NCI-H460 (cell line): ENCODE measurements at places on chromosomes 2 and 18. TPM values are rescaled to one million over a fixed set of nuclear protein-coding genes. Genes with fewer than 3 reads are reported as not detected.

DNA sequence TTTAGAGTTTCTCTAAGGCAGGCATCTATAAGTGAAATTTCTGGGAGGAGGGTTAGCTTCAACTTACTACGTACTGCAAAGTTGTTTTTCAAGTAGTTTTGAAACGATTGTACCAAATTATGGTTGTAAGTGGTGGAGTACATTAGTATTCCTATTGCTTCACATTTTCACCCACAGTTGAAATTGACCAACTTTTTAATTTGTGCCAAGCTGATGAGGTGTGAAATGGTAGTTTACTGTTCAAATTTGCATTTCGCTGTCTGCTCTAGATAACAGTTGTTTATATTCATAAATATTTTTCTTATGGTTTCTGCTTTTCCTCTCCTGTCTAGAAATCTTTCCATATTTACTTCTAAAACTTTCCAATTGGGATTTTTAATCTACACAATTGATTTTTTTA is 18.6 kb downstream of the NPC1 start:
- no peak for DNase-seq

DNA sequence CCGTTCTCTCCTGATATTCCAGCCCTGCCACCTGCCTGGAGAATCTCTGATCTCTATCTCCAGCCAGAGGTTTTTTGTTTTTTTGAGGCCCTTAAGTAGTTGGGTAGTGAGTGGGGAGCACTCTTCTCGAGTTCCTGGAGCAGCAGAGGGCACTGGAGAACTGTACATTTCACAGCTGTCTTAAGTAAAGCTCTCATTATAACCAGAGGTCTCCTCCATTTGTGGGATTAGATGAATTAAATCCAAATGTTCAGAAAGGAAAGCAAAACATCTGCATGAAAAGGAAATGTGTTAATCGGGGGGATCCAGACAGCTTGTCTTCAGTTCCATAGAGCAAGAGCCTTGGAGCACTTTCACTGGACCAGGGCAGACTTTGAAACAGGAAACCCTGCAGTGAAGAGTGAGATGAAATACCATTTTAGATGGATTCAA is 32.8 kb downstream of the AOX1 start:
- no peak for DNase-seq

- DNase-seq, result no peak
These were observed 26.9 kb downstream of the DIPK1C start for GRCh38 chr18:74430231-74430630.

GRCh38 chr18:78239090-78239457 is 740.5 kb upstream of the SALL3 start:
- no peak for DNase-seq

DNA sequence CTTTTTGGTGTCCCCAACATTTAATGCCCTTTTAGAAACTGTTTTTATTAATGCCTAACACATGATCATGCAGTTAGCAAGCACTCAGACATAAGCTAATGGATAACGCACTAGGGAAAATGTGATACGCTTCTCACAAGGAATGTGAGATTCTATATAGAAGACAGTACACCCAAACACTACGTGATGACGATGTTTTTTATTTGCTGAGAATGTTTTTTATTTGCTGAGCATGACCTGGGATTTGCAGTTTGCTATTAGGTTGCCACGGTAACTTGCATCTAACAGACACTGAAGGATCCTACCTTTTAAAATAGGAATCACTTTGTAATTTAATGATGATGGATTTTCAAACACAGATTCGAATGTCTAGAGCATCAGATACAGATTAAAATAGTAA is 4.9 kb downstream of the SMC6 start:
- no peak for DNase-seq

The PARD3B gene
- 5.8 and 13.8 TPM in 2 replicates for total RNA-seq

The FTCDNL1 gene
- 1.5 and 2.1 TPM in 2 replicates for total RNA-seq

The ATAD2B gene
- total RNA-seq, result 15.0 and 16.7 TPM in 2 replicates

The OTOF gene
- total RNA-seq, result not detected in 2 replicates

GRCh38 chr2:140085674-140086073 is 1305.5 kb upstream of the NXPH2 start:
- DNase-seq, result no peak

The CYP26B1 gene
- 0.94 and 1.0 TPM in 2 replicates for total RNA-seq

DNA sequence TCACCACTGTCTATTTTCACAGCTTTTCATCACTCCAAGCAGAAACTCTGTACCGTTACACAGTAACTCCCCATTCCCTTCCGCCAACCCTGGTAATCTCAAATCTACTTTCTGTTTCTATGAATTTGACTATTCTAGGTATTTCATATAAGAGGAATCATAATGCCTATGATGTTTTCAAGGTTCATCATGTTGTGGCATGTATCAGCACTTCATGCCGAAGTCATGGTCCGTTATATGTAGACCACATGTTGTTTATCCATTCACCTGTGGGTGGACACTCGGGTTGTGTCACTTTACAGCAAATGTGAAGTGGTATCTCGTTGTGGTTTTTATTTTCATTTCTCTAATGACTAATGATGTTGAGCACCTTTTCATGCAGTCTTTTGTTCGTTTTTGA is 21.6 kb downstream of the CPSF3 start:
- no peak for DNase-seq

DNA sequence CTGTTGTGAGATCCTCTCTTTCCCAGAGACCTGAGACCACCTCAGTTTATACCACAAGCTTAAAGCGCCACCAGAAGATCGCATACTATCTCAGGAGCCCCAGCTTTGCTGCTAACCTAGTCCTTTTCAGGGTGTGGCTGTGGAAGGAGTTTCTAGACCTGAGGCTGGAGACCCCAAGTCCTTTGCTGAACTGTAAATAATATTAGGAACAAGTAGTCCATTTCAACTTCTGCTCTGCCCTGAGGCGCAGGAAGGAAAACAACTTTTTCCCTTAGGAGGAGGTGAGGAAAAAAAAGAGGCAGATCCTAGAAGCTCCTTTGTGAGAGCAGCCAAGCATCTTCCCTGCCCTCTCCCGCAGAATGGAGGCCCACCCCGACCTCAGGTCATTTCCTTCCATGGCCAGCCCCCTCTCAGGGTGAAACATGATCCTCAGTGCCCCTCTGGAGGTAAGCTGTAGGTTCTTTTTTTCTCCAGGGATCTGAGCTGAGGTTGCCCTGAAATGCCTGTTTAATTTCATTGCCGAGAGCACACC is 122.8 kb upstream of the LGALSL start:
- no peak for DNase-seq
